ENCODE measurements at places on chromosomes 4 and X.

GRCh38 chr4:105630670-105631655 lies 77.5 kb downstream of the INTS12 start:
- no peak for DNase-seq

DNA sequence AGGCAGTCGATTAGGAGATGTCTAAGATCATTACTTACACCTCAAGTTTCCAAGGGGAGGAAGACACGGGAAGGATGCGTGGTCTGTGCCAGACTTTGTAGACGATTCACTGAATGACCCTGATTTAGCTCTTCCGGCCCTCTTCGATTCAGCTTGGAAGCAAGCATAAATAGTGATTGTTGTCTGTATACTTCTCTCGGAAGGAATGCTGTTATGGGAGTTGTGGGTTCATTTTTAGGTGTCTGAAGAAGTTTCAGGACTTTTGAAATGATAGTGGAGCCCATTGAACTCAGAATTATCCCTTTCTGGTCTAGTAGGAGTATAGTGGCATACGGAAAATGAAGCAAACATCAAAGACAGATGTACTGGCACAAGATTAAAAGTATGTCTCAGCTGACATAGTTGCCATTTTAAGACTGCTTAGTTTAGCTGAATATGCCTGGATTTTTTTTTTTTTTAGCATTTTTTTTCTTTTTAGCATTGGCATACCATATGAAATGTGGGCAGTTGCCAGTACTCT lies 1.0 kb upstream of the ANKRD17 start:
- DNase-seq: no peak

DNA sequence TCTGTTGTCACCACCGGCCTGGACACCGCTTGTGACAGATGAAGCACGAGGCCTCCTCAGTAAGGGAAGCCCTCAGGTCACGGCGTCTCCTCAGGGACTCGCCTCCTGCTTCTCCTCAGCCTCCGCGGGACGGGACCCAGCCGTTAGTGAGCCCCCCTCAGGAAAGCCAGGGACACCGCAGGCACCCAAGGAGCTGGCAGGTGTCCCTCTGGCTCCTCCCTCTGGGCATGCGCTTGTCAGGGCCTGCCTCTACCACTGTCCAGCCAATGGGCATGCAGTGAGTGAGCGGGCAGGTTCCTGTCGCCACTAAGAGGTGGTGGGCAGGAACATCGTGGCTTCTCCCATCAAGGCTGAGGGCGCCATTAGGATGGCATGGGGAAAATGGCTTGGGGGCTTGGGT lies 23.5 kb upstream of the CT55 start:
- DNase-seq: no peak

GRCh38 chrX:118795528-118796280 lies 27.9 kb upstream of the ZCCHC12 start:
- DNase-seq: peak; percentile 36

DNA sequence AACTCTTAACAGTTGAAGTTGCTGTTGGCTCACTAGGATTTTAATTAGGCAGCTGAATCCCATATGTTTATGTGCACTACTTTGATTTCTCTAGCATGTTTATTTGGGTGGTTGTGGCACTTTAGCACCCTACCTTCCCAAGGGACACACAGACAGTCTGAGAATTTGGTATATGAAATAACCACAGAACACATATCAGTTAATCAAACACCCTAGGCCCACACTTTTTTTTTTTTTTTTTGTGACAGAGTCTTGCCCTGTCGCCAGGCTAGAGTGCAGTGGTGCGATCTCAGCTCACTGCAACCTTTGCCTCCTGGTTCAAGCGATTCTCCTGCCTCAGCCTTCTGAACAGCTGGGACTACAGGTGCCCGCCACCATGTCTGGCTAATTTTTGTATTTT lies 130.5 kb downstream of the DCK start:
- DNase-seq: no peak

- no peak for DNase-seq
Observed at GRCh38 chr4:112563431-112564200, 47.6 kb upstream of the NEUROG2 start.

DNA sequence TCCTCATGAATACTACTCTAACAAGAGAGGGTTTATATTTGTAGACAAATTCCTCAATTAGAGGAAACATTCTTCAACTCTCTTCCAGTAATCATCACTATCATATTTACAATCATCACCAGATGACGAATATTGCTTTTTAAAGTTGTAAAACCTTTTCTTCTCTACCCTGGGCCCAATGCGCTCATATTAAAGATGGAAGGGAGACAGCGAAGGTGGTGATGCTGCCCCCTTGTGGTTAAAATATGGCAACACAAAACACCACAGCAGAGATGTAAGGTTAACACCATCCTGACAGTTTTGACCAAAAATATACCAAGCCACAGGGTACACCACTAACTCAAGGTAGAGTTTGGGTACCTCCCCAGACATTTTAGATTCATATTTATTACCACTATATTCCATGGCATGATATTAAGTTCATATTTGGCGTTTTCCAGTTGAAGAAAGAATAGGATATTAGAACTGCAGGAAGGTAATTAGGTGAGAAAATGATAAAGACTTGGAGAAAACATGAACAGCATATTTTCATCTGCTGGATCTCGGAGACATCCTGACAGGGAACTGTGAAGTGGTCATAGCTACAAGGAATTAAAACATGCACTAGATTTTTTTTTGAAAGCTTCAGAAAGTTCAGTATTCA lies 72.8 kb downstream of the SLC9A7 start:
- DNase-seq: peak; percentile 58

DNA sequence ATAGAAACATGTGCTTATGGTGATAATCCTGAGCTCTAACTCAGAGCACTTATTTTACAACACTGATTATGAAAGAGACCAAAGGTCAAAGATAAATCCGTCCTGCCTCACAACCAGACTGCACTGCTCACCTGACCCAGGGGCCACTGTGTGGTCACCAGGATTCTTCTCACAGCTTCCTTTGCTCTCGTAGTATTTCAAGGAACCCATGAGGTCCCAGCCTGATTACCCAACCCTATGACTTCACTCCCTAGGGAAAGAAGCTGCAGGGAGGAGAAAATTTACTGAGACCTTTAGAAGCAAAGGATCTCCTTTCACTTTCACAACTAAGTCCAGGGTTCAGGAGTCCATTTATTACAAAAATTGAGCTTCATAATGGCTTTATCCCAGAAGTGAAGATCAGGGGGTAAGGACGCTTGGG lies 9.6 kb downstream of the SLC25A5 start:
- peak; percentile 69 for DNase-seq

DNA sequence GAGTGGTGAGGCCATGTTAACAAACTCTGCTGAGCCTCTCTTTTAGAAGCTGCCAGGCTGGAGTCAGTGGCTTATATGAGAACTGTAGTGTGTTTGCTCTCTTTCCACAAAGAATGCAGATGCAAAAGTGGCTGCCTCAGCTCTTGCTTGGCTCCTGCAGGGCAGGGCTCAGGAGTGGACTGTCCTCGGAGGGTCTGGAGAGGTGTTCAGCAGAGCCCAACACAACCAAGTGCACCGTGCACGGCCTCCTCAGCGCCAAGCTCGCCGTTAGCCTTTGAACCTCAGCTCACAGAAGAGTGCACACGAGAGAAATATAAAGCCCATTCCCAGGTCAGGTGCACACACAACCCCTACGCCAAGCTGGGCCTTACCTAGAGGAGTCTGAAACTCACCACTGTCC lies 82.8 kb downstream of the C4orf51 start:
- DNase-seq: no peak

- no peak for DNase-seq
Observed at GRCh38 chr4:17687237-17687857, 72.9 kb downstream of the MED28 start.

GRCh38 chr4:156294577-156294976 lies 340.9 kb upstream of the CTSO start:
- DNase-seq: peak; percentile 92

GRCh38 chr4:94976371-94977011 lies 218.7 kb downstream of the BMPR1B start:
- peak; percentile 91 for DNase-seq

- DNase-seq: peak; percentile 27
Observed at GRCh38 chr4:152454398-152455011, 81.4 kb downstream of the FBXW7 start.

- peak; percentile 29 for DNase-seq
Observed at GRCh38 chrX:22748093-22748999, 251.4 kb upstream of the DDX53 start.

DNA sequence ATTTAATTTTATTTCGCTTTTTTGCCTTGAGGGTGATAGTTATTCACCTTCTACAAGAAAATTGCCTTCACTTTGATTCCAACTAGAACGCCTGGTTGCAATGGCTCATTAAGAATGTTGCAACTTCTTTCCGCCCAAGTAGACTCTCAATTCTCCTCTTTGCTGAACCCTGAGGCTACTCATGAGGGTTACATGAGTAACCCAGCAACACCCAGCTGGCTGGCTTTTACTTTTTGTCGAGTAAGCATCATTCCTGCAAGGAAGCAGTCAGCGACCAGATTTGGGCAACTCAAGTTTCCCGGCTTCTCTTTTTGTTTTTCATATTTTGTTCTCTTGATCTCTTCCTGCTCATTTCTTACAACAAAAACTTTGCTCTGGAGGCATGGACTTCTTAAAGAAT lies 495.4 kb downstream of the PACRGL start:
- no peak for DNase-seq
